ENCODE measurements at places on chromosomes 7 and 10.

- no peak for DNase-seq
These were observed 6.2 kb upstream of the DMBT1 start for GRCh38 chr10:122554131-122555036.

DNA sequence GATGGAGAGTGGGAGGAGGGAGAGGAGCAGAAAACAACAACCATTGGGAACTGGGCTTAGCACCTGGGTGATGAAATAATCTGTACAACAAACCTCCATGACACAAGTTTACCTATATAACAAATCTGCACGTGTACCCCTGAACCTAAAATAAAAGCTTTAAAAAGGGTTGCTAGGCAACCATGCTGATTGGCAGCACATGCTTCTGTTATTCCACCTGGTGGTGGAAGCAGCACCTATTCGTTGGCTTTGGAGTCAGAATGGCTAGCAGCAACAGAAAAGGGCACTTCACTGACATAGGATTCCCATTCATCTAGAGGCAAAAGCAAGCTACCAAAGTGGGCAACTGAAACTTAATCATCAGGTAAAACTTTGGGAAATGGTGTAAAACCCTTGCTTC, 57.1 kb downstream of the RELN start:
- DNase-seq, result no peak

GRCh38 chr7:151611041-151611440, 91.3 kb upstream of the RHEB start:
- no peak for DNase-seq

DNA sequence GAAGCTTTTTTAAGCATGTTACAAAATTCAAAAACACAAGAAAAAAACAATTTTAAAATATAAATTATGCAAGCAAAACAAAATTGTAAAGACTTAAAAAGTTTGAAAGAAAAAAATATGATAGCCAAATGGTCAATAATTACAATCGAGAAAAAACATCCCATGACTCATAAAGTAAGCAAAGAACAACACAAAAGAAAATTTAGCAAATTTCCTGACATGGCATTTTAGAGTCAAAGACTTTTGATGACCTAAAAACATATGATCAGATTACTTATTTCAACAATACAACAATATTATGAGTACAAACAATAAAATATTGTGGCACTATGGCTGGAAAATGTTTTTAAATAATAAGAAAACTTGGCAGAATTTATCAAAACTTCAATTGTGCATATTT, 312.1 kb upstream of the MEOX2 start:
- no peak for DNase-seq

DNA sequence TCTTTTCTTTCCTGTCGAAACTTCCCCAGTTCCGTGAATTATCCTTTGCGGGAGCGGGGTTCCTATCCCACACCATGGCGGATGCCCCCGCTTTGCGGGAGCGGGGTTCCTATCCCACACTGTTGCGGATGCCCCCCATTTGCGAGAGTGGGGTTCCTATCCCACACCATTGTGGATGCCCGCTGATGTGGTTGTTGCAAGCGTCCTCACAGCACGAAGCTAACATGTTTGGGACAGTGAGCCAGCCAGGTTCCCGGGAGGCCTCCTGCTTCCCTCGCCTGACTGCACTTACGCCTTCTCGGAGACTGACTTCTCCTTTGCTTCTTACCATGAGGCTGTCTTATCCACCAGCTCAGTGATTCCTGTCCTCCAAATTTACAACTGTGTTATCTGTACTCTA, 134.7 kb downstream of the VIPR2 start:
- no peak for DNase-seq

- no peak for DNase-seq
These were observed 82.6 kb downstream of the JMJD1C start for GRCh38 chr10:63383141-63383540.

DNA sequence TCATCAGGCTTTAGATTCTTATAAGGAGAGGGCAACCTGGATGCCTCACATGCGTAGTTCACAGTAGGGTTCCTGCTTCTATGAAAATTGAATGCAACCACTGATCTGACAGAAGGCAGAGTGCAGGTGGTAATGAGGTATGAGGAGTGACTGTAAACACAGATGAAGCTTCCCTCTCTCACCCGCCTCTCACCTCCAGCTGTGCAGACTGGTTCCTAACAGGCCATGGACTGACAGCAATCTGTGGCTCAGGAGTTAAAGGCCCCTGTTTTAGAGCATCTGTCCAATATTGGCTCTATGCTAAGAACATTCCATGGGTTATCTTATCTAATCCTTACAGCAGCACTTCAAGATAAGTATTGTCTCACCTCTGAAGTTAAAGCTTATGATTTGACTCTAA, 213.5 kb upstream of the NRP1 start:
- no peak for DNase-seq

DNA sequence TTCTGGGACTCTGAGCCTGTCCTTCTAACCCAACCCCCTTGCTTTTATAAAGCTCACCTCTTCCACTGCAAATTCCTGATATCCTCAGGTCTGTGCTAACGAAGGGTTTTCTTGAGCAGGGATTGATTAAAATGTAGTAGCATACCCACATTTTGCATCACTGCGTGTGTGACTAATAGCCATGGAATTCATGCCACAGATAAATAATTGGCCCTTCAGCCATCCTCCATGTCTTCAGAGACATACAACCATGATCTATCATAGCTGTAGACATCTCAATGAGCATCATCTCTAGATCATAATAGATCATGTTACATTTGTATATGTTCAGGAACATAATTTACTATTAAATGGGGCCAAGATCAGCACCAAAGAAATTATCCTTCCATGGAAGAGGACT, 990.3 kb downstream of the KCNMA1 start:
- no peak for DNase-seq

DNA sequence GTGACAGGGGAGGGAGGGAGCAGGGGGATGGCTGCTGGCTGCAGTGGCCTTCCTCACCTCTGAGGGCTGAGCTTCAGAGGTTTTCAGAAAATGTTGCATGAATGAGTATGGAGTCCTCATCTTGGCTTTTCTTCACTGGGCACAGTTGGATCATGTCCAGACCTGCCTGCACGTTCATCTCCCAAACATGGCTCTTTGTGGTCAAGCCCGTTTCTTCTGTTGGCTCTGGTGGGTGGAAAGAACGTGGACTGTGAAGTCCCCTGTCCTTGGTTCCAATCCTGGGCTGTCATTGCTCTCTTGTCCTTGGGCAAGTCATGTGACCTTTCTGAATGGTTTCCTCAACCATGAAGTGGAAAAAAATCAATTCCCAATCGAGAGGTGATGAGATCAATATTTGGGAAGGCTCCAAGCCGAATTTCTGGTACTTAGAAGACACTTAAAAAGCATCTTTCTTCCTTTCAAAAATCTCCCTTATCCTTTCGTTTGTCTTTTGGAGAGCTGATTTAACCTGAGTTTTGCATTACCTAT, 34.5 kb downstream of the TSPAN14 start:
- DNase-seq, result no peak

DNA sequence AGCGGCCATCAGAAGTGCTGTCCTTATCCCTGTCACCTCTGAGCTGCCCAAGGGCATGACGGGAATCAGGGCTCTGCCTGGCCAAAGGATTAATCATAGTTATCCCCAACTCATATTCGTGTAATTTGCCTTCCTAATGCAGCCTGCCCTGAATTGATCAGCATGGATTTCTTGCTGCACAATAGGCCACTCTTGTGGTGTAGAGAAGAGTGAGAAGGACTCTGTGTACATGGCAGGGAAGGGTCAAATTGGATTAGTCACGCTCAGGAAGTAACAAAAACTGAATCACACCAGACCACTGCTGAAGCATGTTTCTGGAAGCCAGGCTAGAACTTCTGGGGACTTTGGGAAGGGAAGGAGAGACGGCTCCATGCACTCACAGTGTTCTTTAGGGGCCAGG, 227.0 kb downstream of the BUB3 start:
- no peak for DNase-seq

DNA sequence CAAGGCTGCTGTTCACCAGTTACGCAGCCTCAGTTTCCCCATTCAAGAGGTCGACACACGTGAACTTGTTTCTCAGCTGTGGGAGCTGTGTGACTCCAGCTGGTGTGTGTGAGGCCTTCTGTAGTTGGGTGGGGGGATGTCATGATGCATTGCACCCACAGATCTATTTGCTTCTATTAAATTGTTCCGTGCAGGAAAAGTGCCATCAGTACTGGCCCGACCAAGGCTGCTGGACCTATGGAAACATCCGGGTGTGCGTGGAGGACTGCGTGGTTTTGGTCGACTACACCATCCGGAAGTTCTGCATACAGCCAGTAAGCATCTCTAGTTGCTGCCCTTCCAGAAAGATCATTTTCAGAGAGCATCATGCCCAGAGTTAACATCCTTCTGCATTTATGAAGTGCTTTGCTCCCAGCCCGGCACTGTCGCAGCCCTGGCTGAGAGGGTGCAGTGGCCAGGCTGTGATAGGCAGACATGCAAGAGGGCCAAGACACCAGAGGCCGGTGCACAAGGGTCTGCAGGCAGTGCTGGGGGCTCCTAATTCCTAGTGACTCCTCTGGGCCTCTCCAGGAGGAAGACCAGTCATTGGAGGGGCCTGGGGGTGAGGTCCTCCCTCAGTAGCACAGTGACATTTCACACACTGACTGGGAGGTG, 60.2 kb downstream of the MKI67 start:
- DNase-seq, result no peak

GRCh38 chr7:156975620-156976019, 26.1 kb downstream of the NOM1 start:
- no peak for DNase-seq

DNA sequence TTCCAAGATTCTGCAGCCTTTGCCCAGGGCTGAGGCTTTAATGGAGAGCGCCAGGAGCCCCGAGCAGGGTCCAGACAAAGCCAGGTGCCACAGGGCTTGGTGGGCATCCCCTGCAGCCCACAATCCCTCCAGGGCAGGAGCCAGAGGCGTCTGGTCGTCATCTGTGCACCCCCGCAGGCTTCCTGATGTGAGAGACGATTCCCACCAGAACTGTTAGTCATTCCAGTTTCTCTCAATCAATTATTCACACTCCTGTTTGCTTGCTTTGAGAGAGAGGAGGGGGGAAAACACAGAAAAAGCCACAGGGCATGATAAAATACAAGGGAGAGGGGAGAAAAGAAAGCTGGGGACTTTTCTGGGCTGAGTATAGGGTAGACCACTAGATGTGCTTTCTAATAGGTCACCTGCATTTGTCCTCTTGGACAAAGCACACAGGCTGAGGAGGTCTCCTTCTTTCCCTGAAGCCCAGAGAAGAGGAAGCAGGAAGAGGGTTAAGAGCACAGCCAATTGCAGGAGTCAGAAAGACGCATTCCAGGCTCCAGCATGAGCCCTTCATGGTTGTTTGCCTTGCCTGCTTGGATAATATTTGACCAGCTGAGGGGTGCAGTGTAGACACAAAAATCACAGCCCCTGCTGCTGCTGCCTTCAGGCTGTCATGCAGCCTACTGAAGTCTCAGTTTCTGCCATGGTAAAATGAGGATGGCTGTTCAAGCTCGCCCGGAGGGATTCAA, 194.4 kb downstream of the PLXNA4 start:
- DNase-seq, result no peak

- DNase-seq, result no peak
These were observed 44.6 kb downstream of the SLC16A12 start for GRCh38 chr10:89490596-89491335.

- DNase-seq, result no peak
These were observed 39.1 kb downstream of the PODXL start for GRCh38 chr7:131517218-131517923.

GRCh38 chr10:23951841-23952240, 257.1 kb upstream of the KIAA1217 start:
- DNase-seq, result no peak

GRCh38 chr10:23324351-23324750, 20.2 kb downstream of the C10orf67 start:
- DNase-seq, result no peak

DNA sequence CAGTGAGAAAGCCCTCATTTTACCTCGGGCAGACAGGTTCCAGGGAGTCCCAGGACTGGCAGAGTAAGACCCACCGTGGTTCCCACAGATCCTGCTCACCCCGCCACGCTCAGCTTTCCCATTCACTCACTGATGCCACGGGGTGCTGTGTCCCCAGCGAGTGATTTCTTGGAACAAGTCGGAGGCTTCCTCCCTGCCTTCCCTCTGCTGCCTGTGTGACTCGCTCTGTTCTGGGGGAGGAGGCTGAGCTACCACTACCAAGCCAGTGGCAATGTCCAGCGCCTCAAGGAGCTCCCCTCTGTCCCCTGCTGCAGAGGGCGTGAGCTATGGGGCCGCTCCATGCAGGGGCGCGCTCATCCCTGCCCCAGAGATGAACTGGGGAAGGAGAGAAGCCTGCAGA, 12.6 kb downstream of the IL15RA start:
- no peak for DNase-seq

- DNase-seq, result no peak
These were observed 151.7 kb upstream of the PRSS1 start for GRCh38 chr7:142597547-142597946.

GRCh38 chr7:88449410-88449809, 142.7 kb upstream of the STEAP4 start:
- DNase-seq, result no peak

Data from KG1 (cell line).